ENCODE measurements at places on chromosomes 3 and 15.

- no peak for DNase-seq
These were observed 79.6 kb downstream of the CDIN1 start for GRCh38 chr15:36658898-36659639.

GRCh38 chr3:16059081-16059537 lies 115.4 kb upstream of the GALNT15 start:
- DNase-seq: no peak

- DNase-seq: peak; percentile 28
These were observed 140.5 kb downstream of the FNDC3B start for GRCh38 chr3:172179680-172180399.

- DNase-seq: no peak
These were observed 88.9 kb downstream of the SUCNR1 start for GRCh38 chr3:151962352-151962751.

DNA sequence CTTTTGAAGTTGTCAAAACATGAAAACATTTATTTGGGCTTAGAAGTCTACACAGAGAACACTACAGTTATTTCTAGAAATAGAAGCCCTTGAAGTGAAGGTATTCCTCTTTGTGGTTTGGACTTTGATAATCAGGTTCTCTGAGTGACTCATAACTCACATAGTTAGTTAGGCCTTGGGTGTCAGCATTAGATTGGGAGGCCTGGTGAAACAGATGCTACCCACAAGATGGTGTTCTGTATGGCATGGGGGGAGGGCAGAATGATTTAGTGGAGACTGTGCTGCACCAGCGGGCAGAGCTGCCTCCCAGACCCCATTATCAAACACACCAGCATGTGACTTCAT lies 108.9 kb upstream of the ETV5 start:
- DNase-seq: peak; percentile 54

DNA sequence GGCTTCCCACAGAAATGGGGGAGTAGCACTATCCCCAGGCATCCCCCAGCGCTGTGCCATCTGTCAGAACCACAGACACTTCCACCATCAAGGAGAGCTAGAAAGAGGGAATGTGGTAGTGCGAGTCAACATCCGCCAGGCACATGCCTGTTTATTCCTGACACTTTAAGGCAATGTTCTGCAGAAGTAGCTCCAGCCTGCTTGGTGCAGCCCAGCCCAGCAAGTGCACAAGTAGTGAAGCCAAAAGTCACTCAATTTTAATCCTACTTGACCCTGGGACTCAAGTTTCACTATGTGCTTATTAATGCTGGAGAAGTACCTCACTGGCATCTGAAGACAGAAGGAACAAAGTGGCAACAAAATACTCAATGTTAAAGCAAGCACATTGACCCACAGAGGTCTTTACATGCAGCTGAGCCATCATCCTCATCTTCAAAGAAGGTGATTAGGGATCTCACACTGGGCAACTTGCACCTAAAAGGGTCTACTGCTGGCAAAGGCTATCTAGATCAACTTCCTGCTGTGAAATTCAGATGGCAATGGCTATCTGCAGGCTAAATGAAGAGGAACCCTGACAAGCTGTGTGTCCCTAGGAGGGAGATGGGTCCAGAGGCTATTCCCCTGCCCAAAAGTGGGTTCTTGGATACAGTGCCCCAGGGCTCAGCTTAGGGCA lies 61.4 kb upstream of the CLDN18 start:
- DNase-seq: no peak

DNA sequence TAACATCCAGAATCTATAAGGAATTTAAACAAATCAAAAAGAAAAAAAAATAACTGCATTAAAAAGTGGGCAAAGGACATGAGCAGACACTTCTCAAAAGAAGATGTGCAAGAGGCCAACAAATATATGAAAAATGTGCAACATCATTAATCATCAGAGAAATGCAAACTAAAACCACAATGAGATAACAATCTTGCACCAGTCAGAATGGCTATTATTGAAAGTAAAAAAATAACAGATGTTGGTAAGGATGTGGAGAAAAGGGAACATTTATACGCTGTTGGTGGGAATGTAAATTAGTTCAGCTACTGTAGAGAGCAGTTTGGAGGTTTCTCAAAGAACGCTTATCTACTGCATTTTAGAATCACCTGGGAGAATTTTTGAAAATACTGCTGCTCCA lies 186.1 kb downstream of the OTOL1 start:
- DNase-seq: no peak

- DNase-seq: no peak
These were observed 1.7 kb downstream of the CHDH start for GRCh38 chr3:53844262-53845102.

DNA sequence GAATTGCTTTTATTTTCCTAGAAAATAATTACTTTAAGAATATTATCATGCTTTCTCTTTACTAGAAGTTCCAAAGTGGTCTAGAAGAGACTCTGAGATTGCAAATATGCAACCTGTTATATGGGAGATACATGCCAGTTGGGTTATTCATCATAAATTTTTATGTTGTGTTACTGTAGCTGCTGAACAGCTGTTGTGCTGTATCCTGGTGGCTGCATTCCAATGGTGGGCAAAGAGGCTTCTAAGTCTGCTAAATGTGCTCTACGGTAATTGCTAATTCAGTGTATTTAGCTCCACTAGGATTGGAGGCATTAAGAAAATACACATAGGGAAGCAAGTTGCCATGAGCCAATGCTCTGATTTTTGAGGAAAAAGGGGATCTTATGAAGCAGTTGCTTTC lies 409.0 kb downstream of the TUSC7 start:
- DNase-seq: no peak

GRCh38 chr3:29890801-29891200 lies 609.9 kb downstream of the RBMS3 start:
- DNase-seq: no peak

DNA sequence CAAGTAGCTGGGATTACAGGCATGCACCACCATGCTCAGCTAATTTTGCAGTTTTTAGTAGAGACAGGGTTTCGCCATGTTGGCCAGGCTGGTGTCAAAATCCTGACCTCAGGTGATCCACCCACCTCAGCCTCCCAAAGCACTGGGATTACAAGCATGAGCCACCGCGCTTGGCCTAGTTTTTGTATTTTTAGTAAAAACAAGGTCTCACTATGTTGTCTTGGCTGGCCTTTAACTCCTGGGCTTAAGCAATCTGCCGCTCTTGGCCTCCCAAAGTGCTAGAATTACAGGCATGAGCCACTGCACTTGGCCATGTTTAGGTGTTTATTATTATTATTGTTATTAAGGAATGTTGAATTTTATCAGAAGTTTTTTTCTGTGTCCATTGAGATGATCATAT lies 14.7 kb downstream of the IL16 start:
- no peak for DNase-seq

DNA sequence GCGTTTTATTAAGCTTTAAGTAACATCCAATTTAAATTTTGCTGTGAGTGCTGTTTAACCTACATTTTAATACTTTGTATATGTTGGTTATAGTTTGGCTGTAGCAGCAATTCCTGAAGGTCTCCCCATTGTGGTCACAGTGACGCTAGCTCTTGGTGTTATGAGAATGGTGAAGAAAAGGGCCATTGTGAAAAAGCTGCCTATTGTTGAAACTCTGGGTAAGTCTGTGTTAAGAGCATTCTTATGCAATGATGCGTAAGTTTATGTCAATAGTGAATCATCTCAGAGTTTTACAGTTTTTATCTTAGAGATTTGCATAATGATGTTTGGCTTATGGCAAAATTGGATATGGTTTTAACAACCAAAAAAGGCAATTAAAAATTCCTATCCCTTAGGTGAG lies 62.7 kb downstream of the ASTE1 start:
- DNase-seq: no peak

DNA sequence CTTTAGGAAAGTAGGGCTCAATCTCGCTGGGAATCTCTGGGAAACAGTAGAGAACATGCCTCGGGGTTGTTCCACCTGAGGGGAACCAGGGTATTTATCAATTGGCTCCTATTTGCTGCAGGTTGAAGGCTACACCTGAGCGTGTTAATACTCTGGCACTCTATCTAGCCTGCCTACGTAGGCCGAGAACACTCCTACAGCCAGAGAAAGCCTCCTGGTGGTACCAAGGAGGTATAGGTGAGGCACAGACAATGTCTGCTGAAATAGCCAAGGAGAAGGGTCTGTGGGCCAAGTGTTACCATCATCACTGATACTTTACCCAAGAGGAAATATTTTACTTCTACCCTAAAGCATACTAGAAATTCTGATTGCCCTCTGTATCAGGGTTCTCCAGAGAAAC lies 341.0 kb upstream of the UBE2E2 start:
- no peak for DNase-seq

- DNase-seq: no peak
These were observed 23.4 kb downstream of the SOX14 start for GRCh38 chr3:137787529-137787928.

Measured in GM18507 (cell line).